Stimulated activated CD8-positive, alpha-beta memory T cell treated with anti-CD3 and anti-CD28 coated beads, Interleukin-7, amount 100 ng/mL, for 24 hours (primary cell): ENCODE measurements at places on chromosomes 6 and 20.

- DNase-seq, result no peak
Measured at GRCh38 chr20:37407573-37408002, 61.6 kb downstream of the SRC start.

GRCh38 chr6:112281821-112282615, 27.7 kb upstream of the LAMA4 start:
- DNase-seq, result no peak

- DNase-seq, result no peak
Measured at GRCh38 chr20:48850257-48850976, 22.6 kb upstream of the PREX1 start.

DNA sequence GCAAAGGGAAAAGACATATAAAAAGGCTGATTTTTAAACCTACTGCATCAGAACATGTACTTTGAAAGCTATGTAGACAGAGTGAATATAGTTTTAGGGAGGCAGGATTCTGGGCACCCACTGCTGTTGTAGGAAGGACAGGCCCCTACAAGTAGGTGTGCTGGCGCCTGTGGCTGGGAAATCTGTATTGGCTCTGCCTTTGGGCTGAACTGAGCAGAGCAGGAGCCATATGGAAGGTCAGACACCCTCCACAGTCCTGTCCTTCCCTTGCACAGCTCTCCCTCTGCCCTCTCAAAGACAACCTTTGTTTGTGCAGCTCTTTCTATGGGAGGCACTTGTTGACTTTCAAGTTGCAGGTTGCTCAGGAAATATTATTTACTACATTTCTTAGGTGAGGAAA, 18.4 kb upstream of the ULBP3 start:
- DNase-seq, result no peak

DNA sequence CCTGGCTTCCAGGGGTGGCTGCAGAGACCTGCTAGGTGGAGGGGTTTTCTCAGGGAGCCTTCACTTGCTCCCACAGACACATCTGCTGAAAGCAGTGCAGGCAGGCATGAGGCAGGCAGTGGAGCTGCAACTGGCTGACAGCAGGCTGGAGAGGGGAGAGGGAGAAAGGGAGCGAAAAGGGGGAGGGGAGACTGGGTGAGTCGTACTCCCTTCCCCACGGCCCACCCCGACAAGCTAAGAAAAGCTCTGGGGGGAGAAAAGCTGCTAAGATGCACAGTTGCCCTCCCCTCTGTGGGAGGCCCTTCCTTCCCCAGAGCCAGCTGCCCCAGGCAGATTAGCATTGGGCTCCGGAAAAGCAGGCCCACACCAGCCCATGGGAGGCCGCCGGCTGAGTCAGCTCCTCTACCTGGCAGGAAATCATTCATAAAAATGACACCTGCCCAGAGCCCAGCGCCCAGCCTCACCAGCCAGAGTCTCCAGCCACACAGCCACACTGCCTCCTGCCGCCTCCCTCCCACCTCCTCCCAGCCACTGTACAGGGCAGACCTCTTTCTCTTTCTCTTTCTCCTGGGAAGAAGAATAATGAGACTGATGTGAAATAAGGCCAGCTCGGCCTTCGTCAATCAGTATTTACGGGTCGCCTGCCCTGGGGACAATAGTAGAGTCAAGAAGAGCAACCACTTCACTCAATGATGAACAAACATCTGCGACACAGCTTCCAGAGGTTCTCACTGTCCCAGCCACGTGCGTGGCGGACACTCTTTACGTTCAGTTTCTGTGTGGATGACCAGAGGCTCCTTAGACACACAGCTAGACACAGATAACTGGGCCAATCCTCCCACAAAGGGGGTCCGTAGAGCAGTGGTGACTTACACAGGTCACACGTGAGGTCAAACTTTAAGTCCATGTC, 7.7 kb upstream of the C20orf203 start:
- DNase-seq, result no peak

DNA sequence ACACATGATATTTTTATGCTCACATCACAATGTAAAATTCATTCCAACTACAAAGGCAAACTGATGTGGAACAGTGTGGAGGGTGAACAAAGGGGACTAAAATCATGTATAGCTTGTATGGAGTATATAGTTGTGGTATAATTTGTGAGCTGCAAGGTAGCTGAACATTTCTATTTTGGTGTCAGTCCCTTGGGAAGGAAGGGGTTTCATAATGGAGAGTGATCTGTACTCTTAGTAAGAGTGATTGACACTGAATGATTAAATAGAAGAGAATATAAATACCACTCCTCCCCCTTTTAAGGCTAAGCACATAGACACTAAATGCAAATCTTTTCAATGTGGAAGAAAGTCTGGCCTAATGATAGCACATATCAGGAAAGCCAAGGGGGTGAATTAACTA, 104.6 kb downstream of the POPDC3 start:
- no peak for DNase-seq

- DNase-seq, result no peak
Measured at GRCh38 chr20:21681922-21682318, 23.5 kb upstream of the PAX1 start.

GRCh38 chr20:40283689-40284088, 405.3 kb downstream of the MAFB start:
- DNase-seq, result no peak

DNA sequence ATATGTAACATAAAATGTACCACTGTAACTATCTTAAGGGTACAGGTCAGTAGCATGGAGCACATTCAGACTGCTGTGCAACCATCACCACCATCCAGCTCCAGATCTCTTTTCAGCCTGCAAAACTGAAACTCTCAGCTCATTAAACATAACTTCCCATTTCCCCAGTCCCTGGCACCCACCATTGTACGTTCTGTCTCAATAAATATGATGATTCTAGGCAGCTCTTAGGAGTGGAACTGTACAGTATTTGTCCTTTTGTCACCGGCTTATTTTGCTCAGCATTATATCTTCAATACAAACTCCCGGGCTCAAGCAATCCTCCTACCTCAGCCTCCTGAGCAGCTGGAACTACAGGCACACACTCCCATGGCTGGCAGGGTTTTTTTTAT, 1.5 kb downstream of the ZC3H12D start:
- no peak for DNase-seq

DNA sequence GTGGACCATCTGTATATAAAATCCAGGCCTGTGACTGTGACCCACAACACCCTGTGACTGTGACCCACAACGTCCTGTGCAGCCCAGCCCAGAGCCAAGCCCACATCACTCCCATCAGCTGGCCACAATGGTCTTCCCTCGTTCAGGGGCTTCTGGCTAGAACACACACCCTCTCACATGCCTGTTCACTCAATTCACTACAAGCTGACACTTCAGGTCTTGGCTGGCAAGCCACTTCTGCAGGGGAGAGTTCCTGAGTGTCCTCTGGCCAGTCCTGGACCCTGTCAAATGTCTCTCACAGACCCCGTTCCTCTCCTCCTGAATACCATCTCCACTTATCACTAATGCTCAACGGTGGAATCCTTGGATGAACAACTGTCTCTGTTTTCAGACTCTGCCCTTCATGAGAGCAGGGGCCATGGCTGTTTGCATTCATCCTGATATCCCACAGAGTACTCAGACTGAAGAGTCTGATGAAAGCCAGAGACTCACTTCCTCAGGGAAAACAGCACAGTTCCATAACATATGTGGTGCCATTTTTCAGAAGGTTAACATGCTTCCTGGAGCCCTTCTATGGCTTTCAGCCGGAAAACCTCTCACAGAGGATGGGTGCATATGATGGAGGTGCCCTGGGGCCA, 56.0 kb downstream of the MYH7B start:
- DNase-seq, result no peak

GRCh38 chr6:128233531-128233930, 286.9 kb downstream of the PTPRK start:
- DNase-seq, result no peak
